CD4-positive, alpha-beta T cell treated with Interleukin-12 subunit alpha and Interleukin-12 subunit beta, for 1 hour (primary cell): ENCODE measurements at places on chromosomes 7 and 10.

DNA sequence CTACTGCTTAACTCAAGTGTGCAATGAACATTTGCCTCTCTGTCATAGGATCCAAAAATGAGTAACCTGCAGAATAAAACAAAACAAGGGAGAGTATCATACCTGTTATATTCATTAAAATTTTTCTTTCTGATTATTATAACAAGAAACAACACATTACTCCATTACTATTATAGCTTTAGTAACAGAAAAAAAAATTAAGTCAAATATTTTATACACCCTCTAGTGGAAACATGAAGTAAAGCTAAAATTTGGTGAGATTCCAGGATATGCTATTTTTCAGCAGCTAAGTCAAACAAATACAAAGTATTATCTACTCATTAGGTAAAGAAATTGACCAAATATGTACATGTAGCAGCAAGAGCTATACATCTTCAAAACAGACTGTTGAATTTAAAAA lies 56.3 kb downstream of the PDZD8 start:
- no peak for DNase-seq

DNA sequence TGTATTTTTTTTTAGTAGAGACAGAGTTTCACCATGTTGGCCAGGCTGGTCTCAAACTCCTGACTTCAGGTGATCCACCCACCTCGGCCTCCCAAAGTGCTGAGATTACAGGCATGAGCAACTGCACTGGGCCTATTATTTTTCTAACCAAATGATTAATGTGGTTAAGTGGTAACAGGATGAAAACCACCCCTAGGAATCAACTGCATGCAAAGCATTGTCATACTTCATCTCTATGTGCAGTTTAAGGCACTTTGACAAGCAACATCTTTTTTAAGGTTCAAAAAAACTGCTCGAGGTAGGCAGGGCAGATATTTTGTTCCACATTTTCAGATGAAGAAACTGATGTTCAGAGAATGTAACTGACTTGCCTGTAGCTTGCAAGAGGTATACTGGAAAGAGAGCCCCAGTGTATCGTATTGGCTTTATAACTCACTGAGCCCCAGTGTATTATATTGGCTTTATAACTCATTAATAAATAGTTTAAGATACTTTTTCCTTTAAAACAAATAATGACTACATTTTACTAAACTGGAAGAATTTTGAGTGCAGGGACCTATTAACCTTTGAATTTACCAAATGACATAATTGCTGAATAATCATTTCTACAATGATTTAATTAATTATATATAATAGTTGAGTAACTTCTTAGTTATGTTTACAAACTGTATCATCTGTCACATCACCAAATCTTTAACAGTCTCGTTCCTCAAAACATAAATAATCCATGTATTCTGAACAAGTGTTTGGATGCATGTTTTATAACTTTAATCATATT lies 38.1 kb downstream of the RTKN2 start:
- DNase-seq: no peak

- DNase-seq: no peak
These were observed 323.6 kb downstream of the PCLO start for GRCh38 chr7:82839063-82839462.

DNA sequence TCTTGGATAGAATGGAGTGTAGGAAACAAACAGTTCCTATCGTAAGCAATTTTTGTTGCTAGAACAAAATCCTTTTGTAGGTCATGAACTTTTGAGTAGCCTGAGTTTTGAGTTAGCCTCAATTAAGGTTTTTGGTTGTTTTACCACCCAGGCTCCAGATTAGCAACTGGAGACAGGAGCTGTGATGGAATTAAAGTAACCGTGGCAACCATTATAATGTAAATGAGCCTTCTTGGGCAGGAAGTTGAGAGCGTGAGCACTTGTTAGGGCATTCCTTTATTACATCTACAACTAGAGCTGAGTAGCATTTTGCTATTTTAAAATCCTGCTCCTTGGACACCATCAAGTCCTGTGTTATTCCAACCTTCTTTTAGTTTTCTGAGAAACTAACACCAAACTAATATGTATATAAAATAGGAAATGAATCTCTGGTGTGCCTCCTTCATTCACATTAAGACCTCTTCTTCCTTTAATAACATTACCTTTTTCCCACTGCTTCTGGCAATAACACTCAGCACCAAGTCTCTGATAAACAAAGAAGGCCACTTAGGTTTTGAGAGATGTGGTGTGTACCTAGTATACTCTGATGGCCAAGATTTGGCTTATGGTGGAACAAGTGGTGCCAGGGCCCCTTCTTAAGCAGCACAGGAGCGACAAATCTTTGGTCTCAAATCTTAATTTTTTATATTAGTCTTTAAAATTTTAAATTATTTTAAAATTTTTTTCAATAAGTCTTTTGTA lies 34.0 kb downstream of the AHCYL2 start:
- peak; percentile 6 for DNase-seq

- DNase-seq: no peak
These were observed 59.9 kb downstream of the INSIG1 start for GRCh38 chr7:155357573-155358041.

- no peak for DNase-seq
These were observed 13.4 kb downstream of the SLC29A3 start for GRCh38 chr10:71332466-71332865.

- DNase-seq: no peak
These were observed 148.8 kb downstream of the PPP1R9A start for GRCh38 chr7:95056107-95056739.

DNA sequence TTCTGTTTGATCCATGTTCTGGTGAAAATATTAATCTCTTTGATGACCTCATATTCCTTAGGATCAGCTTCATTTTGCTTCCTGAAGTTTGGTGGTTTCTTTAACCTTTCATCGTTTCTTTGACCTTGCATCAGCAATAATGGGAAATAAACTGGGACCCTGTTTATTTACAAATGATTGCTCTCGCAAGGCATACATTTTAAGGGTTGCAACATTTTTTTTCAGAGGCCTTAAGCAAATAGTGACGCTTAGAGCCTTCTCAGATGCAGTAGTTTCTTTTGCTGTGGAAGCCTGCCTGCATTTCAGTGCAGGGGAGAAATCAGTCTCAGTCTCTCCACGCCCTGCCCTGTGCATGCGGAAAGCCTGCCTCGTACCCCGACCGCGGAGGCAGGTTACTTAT lies 139.1 kb upstream of the NPS start:
- no peak for DNase-seq

- DNase-seq: no peak
These were observed 120.4 kb upstream of the FZD8 start for GRCh38 chr10:35762311-35763030.

DNA sequence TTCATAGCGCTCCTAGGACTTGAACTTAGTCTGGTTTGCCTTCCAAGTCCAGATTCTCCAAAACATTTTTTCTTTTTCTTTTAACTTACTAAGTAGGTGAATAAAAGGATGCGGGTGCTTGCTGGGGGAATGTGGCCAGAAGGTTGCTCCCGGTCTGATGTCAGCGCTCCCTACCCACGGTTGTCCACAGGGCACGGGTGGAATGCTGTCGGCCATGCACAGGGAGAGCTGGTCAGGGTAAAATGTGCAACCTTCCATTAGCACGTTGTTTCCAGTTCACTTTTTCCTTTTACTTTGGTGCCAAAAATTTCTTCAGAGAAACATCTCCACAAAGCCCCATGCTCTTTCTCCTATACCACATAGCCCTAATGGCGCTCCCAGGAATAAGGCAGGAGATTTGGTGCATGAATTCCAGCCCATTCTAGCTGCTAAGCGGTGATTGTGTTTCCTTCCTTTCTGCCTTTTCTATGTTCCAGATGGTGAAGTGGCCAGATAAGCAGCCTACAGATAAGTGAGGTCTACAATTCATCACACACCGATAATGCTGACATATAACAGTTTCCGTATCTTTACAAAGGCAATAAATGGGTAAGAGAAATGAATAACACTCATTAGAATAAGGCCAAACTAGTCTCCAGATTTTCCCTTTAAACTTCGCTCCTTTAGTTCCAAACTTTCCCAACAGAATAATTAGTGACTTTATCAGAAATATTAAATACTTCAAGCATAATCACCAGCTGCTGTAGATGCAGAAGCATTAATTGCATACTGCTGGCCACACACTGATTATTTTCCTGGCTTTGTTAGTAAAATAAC lies 138.3 kb upstream of the FGFR2 start:
- DNase-seq: no peak

GRCh38 chr7:90660819-90661218 lies 64.7 kb downstream of the CDK14 start:
- DNase-seq: no peak

- DNase-seq: no peak
These were observed 105.0 kb upstream of the NANOS1 start for GRCh38 chr10:118924493-118924892.

- no peak for DNase-seq
These were observed 273.9 kb upstream of the NFE2L3 start for GRCh38 chr7:25877802-25878789.

- DNase-seq: no peak
These were observed 383.4 kb upstream of the ADARB2 start for GRCh38 chr10:2120746-2121145.

DNA sequence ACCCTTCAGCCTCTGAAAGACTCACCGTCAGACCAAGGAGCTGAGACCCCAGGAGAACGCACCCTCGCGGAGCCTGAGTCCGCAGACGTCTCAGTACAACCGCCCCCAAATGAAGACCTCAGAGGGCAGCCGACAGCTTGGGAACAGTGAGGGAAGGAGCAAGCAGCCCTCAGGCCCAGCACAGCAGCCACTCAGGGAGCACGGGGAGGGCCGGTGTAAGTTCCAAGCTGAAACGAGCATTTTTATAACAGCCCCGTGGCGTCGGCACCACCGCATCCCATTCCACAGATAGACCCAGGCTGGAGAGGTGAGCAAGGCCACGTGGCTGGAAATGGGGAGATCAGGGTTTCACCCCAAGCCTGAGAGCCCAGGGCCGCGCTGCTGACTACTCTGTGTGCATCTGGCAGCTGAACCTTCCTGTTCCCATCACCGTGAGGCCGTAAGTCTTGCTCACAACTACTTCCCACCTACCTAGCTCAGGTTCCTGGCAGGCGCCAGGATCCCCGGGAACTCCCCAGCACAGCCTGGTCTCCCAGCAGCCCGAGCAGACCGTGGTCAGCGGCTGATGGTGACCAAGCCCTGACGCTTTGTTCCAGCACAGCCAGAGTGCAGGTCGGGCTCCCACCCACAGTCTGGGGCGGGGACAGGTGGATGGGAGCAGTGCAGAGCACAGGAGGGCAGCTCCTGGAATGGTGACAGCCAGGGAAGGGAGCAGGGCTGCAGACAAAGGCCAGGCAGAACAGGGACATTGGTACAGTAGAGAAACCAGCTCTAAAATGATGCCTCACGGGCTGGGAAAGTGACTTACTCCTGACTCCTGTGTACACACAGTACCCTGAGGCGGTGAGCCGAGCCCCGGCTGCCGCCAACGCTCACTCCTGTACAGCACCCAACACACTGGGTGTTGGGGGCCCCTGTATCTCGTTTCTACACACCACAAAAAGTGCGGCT lies 6.1 kb upstream of the NOM1 start:
- DNase-seq: no peak

DNA sequence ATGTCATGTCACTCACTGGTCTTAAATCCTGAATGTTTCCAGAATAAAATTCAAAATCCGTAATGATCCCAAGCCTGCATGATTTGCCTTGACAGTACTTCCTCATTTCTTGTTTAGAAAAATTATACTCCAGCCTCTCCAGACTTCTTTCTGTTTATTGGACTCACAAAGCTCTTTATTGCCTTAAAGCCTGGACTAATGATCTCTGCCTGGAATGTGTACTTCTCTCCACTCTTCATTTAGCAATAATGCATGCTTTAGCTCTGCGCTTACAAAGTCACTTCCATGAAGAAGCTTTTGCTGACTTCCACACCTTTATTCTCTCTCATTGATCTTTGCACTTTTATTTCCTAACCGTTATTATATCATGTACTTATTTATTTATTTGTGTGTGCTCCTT lies 27.4 kb upstream of the SLC26A3 start:
- no peak for DNase-seq

- no peak for DNase-seq
These were observed 24.0 kb downstream of the OSBPL3 start for GRCh38 chr7:24956021-24956420.

- no peak for DNase-seq
These were observed 77.4 kb downstream of the PRLHR start for GRCh38 chr10:118518095-118518494.

GRCh38 chr10:129966370-129966888 lies 2.4 kb upstream of the EBF3 start:
- no peak for DNase-seq

- DNase-seq: no peak
These were observed 331.6 kb upstream of the HPS1 start for GRCh38 chr10:98778277-98778759.

GRCh38 chr7:155581954-155582353 lies 35.6 kb upstream of the CNPY1 start:
- DNase-seq: no peak

DNA sequence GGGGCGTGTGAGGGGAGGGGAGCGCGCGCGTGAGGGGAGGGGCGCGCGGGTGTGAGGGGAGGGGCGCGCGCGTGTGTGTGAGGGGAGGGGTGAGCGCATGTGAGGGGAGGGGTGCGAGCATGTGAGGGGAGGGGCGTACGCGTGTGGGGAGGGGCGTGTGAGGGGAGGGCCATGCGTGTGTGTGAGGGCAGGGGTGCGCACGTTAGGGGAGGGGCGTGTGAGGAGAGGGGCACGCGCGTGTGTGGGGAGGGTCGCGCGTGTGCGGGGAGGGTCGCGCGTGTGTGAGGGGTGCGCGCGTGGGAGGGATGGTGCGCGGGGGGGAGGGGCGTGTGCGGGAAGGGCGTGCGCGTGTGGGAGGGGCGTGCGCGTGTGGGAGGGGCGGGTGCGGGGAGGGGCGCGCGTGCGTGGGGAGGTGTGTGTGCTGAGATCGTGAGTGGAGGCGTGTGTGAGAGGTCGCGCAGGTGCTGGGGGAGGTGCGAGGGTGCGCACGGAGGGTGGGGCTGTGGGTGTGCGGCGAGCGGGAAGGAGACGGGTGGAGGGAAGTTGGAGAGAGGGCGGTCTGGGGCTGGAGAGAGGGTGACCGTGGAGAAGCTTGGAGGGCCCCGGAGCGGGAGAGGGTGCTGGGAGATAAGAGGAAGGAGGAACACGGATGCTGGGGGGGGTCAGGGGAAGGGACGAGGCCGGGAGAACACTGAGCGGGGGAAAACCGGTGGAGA lies 19.7 kb downstream of the MXI1 start:
- peak; percentile 85 for DNase-seq

- DNase-seq: no peak
These were observed 273.1 kb downstream of the AUTS2 start for GRCh38 chr7:69871213-69871885.

DNA sequence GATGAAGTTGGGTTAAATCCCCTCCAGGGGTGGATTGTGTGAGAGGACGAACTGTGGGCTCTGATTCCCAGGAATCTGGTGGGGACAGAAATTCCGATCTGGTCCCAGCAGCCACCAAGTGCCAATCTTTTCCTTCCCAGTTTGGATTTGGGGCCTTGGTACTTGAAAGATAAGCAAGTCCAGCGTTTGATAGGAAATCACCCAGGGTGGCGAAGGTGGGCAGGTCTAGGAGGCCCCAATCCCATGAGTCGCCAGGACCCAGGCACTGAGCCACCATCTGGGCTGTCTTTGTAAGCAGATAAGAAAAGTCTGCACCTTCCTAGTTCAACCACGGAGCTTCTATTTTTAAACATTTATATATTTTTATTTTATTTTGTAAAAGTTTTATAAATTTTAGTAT lies 122.6 kb upstream of the LSM8 start:
- DNase-seq: no peak

- DNase-seq: no peak
These were observed 427.8 kb upstream of the ZMIZ1 start for GRCh38 chr10:78640796-78641636.

GRCh38 chr7:2204446-2204845 lies 28.3 kb downstream of the MAD1L1 start:
- no peak for DNase-seq
